ENCODE measurements at places on chromosomes 6 and 20.

DNA sequence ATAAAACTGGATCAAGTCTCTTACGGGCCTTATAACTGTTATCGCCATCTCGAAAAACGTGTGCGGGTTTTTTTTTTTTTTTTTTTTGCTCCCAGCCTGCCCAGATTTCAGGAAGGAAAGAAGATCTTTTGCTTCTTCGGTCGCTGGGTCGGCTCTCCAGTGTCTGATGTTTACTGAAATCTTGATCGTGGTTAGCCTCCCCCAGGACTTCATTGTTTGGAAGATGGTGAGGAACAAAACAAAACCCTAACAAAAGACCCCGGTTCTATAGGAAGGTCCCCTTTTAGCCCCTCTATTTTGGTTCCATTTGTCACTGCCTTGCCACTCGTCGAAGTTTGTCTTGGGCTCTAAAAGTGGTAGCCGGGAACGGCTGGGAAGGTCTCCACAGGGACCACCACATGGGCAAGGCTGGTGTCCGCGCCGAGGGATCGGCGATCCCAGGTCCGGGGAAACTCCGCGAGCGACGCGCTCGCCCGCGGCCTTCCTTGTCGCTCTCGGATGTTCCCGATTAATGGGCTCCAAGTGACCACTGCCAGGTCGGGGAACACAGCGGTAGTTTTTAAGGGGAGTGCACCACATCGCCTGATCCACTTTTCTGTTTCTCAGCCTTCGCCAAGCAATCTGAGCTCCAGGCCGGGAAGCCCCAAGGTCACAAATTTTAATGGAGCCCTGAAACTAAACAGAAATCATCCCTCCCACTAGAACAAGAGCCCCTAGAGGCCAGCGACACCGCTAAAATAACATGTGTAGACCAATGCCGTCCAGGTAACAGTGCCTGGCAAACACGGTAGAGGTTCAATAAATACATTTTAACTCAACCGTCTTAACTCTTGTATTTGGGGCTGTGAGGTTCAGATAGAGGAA, 27.0 kb downstream of the TRIM27 start:
- no peak for DNase-seq

- DNase-seq = no peak
Measured at GRCh38 chr20:63635431-63636141, 8.7 kb upstream of the GMEB2 start.

DNA sequence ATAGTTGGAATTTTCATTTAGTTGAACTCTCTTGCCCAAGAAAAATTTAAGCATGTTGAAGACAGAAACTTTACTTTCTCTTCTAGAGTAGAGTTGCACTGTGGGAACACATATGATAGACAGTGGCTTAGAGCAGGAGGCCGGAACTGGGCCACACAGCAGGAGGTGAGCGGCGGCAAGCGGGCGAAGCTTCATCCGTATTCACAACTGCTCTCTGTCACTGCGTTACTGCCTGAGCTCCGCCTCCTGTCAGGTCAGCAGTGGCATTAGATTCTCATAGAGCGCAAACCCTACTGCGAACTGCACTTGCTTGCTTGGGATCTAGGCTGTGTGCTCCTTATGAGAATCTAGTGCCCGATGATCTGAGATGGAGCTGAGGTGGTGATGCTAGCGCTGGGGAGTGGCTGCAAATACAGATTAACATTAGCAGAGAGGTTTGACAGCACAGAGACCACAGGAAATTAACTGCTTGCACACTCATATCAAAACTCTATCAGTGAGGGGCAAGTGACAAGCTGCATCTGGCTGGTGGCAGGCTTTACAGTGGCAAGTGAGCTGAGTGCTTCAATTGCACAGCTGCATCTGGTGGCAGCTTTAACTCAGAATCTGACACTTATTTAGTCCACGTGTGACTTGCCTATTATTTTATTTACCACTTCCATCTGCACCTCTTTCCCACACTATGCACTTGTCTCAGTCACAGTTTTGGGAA, 174.9 kb upstream of the C6orf118 start:
- no peak for DNase-seq

DNA sequence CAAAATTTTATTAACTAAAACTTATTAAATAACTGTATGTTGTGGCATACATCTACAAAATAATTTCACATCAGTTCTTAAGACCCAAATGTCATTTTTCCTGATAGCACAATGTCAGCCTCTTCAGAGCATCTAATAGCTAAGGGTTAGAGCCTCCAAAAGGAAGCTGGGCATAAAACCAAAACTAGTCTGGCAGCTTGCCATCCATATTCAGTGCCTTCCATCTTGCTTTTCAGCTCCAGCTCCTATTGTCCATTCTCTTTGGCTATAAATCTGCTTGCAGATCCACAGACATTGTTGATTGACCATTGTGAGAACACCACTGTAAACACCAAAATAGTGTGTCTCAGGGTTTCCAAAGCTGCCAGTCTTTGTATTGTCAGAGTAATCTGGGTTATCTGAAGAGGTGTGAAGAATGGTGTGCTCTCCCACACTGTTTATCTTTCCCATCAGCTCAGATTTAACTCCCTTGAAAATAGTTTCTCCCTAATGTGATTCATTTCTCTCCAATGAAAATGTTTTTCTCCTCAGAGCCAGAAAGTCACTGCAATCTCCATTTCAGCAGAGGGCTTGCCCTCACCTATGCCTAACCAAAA, 154.8 kb upstream of the KCNQ5 start:
- no peak for DNase-seq

DNA sequence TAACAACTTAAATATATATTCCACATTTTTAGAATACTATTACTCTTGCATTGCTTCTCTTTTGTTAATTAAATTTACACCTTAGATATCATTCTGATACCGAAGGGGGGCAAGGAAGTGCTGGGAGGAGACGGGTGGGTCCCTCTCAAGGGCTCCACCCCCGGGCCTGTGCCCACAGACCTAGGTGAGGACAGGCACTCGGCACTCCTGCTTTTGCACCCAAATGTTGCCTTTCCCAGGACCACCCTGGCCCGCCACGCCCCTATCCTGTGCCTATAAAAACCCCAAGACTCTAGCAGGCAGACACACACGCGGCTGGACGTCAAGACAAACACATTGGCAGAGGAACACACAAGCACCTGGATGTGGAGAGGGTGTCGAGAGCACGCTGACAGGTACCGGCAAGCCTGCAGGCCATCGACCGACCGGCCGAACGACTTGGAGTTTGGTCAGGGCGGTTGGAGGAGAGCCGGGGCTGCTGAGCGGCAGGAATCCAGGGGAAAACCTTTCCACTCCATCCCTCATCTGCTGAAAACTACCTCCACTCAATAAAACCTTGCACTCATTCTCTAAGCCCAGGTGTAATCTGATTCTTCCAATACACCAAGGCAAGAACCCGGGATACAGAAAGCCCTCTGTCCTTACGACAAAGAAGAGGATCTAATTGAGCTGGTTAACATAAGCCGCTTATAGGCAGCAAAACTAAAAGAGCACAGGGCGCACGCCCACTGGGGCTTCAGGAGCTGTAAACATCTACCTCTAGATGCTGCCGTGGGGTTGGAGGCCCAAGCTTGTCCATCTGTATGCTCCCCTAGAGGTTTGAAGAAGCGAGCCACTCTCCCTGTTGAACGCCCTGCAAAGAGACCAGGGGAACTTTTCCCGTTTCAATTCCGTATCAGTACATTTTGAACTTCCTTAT, 197.4 kb upstream of the PRSS16 start:
- DNase-seq = no peak

GRCh38 chr6:106180208-106180607, 94.1 kb downstream of the PRDM1 start:
- DNase-seq = no peak
